ENCODE measurements at places on chromosomes 4 and X.

- no peak for DNase-seq
These were observed 46.5 kb upstream of the HPSE start for GRCh38 chr4:83381173-83381572.

GRCh38 chrX:40663880-40664630, 16.7 kb upstream of the CXorf38 start:
- DNase-seq: no peak

- DNase-seq: no peak
These were observed 60.6 kb downstream of the LIMCH1 start for GRCh38 chr4:41598580-41598979.

GRCh38 chr4:37762294-37762990, 64.0 kb upstream of the PGM2 start:
- no peak for DNase-seq

DNA sequence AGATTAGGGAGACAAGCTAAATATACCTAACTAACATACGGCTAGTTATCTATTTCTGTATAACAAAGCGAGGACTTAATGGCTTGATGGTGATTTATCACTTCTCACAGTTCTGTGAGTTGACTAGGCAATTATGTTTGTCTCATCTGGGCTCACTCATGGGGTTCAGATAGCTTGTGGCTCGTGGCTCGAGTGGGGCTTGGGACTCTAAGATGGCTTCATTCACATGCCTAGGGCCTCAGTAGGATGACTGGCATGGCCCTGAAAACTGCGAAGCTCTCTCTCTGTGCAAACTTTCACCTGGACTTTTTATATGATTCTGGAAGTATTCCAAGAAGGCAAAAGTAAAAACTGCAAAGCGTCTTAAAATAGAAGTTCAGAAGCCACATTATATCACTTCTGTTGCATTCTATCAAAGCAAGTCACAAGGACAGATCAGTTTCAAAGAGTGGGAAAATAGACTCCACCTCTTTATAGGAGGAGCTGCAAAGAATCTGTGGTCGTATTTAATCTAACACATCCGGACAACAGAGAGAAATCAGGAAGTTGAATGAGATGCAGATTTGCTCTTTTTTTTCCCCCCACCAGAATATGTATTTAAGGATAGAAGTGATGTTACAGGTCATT, 491.2 kb downstream of the INPP4B start:
- DNase-seq: peak; percentile 69

GRCh38 chr4:77432717-77433417, 172.8 kb upstream of the CXCL13 start:
- no peak for DNase-seq

DNA sequence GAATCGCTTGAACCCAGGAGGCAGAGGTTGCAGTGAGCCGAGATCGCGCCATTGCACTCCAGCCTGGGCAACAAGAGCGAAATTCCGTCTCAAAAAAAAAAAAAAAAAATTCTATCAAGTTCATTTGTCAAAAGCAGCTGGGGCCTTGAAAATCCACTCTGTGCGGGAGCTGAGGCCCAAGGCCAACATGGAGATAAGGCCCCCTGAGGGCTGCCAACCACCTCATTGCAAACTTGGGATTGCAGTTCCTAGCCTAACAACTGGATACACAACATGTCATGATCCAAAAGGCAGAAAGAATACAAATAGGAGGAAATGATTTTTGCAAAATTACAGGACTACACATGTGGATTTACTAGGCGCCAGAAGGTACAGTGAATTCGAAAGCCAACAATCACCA, 22.5 kb upstream of the PRDX4 start:
- DNase-seq: no peak

DNA sequence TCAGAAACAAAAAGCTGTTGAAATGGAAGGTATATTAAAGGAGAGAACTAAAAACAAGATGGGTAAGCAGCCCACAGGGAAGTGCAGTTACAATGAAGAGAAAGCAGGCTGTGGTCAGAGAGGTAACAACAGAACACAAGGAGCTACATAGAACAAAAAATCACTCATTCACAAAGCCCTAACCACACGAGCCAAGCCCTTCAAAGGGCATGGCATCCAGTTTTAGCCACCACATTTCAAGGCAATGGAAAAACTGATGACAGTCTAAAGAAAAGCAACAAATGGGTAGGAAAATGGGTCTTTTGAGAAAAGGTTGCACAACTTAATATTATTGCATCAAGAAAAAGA, 37.5 kb downstream of the KDR start:
- DNase-seq: no peak

DNA sequence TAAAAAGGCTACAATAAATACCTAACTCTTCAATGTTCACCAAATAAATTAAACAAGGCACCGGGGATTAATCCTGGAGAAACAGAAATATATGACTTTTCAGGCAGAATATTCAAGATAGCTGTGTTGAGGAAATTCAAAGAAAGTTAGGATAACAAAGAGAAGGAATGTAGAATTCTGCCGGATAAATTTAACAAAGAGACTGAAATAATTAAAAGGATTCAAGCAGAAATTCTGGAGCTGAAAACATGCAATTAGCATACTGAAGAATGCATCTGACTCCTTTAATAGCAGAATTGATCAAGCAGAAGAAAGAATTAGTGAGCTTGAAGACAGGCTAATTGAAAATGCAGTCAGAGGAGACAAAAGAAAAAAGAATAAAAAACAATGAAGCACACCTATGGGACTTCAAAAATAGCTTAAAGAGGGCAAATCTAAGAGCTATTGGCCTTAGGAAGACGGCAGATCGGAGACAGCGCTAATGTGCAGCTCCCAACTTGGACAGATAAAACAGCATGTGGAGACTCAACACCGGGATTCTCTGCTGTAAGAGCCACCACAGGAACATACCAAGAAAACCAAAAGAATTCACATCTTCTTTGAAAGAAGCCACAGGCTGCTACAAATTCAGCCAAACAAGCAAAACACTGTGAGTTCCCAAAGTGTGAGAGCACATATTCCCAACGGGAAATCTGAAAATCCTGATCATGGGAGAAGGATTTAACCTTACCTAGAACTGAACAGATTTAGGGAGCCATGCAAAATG, 1290.9 kb downstream of the PCDH18 start:
- DNase-seq: no peak

GRCh38 chrX:69362354-69362753, 141.8 kb upstream of the NALF2 start:
- DNase-seq: no peak

GRCh38 chrX:42496239-42496638, 281.7 kb downstream of the PPP1R2C start:
- DNase-seq: no peak

- DNase-seq: no peak
These were observed 17.1 kb downstream of the MSANTD1 start for GRCh38 chr4:3266076-3266475.

DNA sequence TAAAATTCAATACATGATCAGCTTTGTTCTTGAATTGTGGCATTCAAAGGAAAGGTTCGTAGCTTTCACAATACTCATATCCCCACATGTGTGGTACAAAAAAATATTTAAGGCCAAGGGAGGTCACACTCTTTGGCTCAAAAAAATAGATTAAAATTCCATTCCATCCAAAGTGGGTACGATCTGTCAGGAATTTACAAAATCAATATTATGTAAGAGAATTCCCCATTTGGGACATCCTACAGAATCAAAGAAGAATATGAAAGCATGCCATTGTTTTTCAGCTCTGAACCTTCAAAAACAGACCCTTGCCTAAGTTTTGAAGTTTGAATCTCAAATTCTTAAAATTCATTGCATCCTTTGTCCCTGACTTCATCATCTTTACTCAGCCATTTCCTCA, 85.8 kb downstream of the MID1 start:
- no peak for DNase-seq

GRCh38 chr4:107808572-107808971, 16.2 kb upstream of the SGMS2 start:
- DNase-seq: no peak

- DNase-seq: no peak
These were observed 93.1 kb upstream of the CXorf51A start for GRCh38 chrX:146907391-146908240.

- no peak for DNase-seq
These were observed 995.5 kb downstream of the RAB28 start for GRCh38 chr4:12488672-12489071.

DNA sequence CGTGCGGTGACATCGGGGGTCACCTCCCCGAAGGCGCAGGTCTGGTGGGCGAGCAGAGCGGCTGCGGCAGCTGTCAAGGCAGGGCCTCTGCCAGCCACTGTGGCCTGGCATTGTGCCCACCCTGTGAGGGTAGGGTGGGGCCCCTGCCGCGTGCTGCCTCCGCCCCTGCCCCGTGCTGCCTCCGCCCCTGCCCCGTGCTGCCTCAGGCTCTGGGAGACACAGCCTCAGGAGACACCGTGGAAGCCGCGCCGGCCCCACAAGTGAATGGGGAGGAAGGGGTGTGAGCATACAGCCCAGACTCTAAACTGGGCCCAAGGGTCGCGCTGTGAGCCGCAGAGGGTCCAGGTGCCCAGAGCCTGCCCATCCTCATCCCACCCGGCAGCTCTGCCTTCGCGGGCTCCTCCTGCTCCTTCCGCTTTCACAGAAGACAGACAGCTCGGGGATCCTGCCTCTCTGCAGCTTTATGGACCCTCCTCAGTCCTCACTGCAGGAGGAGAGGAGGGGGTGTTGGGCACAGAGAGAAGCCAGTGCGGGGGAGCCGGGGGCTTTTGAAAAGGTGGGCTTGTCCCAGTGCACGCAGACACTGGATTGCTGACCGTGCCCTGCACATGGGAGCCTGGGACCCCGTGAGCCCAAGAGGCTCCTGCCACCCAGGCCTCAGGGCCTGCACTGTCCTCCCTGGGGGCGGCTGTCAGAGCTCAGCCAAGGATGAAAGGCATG, 27.4 kb downstream of the PCGF3 start:
- DNase-seq: no peak

GRCh38 chrX:150436195-150436594, 73.1 kb downstream of the MAMLD1 start:
- no peak for DNase-seq

- DNase-seq: no peak
These were observed 1.6 kb downstream of the EMCN start for GRCh38 chr4:100516225-100516624.

- DNase-seq: no peak
These were observed 2.8 kb upstream of the MAMLD1 start for GRCh38 chrX:150360331-150360730.

DNA sequence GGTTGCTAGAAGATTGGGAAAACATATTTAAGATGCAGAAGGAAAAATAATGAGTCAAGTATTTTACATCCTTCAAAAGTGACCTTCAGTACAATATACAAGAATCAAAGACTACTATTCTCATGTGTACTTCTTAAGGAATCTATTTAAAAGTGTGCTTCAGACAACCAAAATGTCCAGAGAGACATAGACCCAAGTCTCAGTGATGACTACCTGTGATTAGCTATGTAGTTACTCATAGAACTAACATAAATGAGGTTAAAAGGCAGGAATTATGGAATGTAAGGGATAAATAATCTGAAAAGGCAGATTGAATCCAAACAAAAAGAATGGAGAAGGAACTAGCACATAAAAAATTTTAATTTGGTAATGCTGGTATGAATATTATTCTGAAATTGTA, 634.7 kb upstream of the FAM241A start:
- DNase-seq: no peak

GRCh38 chr4:21387683-21388082, 560.9 kb downstream of the KCNIP4 start:
- DNase-seq: no peak

DNA sequence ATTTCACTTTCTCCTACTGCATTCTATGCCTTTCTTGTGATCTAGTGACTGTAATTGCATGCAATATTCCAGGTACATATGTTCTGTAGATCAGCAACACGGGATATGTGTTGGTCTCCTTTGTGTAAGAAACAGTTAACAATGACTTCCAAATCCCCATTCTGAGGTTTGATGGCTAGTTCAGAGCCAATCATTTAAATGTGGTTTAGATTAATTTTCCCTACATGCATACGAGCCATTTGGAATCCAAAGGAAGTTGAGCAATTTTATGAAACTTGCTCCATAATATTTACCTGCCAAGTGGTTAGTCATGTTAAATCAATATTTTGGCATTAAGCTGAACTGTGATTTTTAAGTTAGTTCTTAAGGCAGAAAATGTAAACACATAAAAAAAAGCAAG, 172.8 kb upstream of the DCAF12L2 start:
- DNase-seq: no peak

GRCh38 chrX:8037593-8038348, 110.6 kb upstream of the PNPLA4 start:
- DNase-seq: no peak

- no peak for DNase-seq
These were observed 129.4 kb downstream of the SLC4A4 start for GRCh38 chr4:71468116-71468710.

DNA sequence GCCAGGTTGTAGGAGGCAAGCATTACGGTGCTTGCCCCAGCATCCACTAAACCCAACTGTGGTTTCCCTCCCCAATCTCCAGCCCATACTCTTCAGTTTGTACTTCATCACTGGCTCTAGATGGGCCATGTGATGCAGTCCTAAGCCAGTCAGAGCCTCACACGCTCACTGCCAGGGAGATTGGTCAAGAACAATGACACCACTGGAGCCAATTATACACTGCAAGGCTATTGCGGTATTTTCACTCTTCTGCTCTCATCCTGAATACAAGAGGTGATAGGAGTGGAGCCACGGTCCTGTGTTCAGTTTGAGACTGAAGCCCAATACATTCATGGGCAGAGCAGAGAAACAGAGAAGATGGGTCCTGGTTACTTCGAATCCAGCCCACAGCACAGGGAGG, 58.4 kb downstream of the SEPSECS start:
- DNase-seq: no peak

GRCh38 chr4:185359767-185360446, 35.8 kb downstream of the LRP2BP start:
- no peak for DNase-seq

DNA sequence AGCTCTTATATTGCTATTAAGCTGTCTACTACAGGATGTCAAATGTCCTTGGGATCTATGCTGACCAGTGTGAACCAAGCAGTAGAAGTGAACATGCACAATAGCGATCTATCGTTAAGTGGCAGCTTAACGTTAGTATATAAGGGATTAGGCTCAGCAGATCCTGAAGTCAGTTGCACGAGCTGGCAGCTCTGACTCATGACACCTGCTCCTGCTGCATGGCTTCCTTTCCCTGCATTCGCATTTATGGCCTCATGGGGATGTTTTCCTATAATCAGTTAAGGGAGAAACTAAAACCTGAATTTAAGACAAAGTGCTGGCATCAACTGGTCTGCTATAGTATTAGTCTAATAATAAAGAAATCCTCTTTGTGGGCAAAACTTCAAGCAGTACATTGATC, 12.7 kb upstream of the MCUB start:
- no peak for DNase-seq

GRCh38 chr4:16652732-16653305, 245.6 kb downstream of the LDB2 start:
- no peak for DNase-seq

- DNase-seq: peak; percentile 15
These were observed 24.8 kb upstream of the FAM193A start for GRCh38 chr4:2511645-2512131.

DNA sequence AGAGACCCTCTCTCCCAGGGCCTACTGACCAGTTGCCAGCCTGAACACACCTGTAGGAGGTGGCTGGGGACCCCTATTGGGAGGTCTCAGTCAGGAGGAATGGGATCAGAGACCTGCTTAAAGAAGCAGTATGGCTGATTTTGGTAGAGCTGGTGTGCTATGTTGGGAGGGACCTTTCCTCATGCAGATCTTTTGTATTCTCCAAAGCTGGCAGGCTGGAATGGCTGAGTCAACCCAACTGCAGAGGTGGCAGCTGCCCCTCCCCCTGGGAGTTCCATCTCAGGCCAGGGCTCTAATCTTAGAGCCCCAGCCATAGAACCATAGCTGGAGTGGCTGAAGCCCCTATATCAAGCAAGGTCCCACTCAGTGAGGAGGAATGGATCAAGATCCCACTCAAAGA, 279.3 kb upstream of the BMP3 start:
- no peak for DNase-seq

GRCh38 chrX:93422693-93423092, 250.7 kb downstream of the NAP1L3 start:
- no peak for DNase-seq

Data from CD4-positive, alpha-beta T cell treated with Interleukin-12 subunit alpha and Interleukin-12 subunit beta, for 1 hour (primary cell).